ENCODE measurements at places on chromosomes 4 and X. TPM values are rescaled to one million over a fixed set of nuclear protein-coding genes. Genes with fewer than 3 reads are reported as not detected.

FAM156B gene
- 14.3 TPM for polyA plus RNA-seq

ATP2B3 gene
- polyA plus RNA-seq, result 0.48 TPM

CPLX1 gene
- 0.36 TPM for polyA plus RNA-seq

HSFX2 gene
- polyA plus RNA-seq, result 1.4 TPM

RENBP gene
- polyA plus RNA-seq, result 2.4 TPM

SPON2 gene
- 73.5 TPM for polyA plus RNA-seq

PSAPL1 gene
- polyA plus RNA-seq, result not detected

CTAG2 gene
- not detected for polyA plus RNA-seq

SLITRK4 gene
- polyA plus RNA-seq, result 11.2 TPM

SPP1 gene
- 195 TPM for polyA plus RNA-seq

FGF2 gene
- polyA plus RNA-seq, result 7.4 TPM

- no peak for DNase-seq
Observed at GRCh38 chr4:78596111-78596742, 44.7 kb downstream of the ANXA3 start.

DNA sequence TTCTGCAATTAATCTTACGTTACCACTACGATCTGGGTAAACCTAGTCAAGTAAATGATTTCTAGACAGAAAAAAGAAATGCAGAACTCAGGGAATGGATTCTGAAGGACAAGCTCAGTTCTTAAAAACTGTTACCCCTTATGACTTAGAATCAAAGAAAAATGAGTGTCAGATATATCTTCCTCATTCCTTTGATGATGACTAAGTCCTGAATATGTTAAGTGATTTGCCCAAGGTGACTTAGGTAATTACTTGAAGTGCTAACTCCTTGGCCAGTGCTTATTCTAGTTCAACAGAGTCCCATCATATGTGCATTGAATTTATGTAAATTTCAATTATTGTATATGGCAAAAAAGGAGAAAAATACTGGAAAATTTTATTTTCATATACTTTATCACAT is 92.5 kb downstream of the PPEF1 start:
- DNase-seq, result no peak

DNA sequence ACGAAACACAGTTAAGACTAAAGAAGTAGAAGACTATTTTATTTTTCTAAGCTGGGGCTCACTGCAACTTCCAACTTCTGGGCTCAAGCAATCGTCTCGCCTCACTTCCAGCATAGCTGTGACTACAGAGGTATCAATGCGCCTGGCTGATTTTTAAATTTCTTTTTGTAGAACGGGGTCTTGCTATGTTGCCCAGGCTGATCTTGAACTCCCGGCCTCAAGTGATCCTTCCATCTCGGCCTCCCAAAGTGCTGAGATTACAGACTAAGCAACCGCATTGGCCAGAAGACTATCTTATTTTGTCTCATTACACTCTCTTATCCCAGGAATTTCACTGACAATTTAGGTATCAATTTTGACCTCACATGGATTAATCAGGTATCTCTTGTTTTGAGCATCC is 1.2 kb downstream of the LAMTOR3 start:
- DNase-seq, result no peak

DNA sequence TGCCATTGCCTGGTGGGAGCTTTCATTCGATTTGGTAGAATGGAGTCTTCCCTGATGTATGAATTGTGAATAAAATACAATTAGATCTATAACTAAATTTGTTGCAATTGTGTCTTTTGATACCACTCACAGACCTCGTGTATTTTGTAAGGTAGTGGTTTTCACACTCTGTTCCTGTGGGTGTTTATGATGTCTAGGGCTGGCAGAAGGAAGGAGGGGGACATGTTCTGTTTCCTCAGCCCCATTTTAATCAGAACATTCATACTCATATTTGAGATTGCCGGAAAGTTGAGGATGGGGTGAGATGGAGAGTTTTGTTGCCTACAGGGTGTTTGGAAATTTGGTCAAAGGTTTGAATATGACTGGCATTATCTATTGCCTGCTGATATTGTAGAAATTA is 42.9 kb downstream of the PTTG2 start:
- no peak for DNase-seq

- peak; percentile 55 for DNase-seq
Observed at GRCh38 chr4:25663781-25664180, 8.1 kb downstream of the SLC34A2 start.

DNA sequence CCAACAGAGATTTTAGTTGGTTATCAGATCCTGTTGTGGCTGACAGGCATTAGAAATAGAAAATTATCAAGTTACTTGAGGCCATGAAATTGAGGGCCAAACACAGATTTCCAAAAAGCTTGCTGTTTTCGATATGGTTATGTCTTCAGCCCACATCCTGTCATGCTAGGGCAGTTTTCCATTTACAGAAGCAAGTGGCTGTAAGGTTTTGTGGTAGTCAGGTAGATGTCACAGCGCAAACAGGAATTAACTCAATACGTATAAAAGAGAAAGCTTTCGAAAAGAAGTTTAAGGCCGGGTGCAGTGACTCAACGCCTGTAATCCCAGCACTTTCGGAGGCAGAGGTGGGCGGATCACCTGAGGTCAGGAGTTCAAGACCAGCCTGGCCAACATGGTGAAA is 104.6 kb downstream of the DMD start:
- DNase-seq, result no peak

DNA sequence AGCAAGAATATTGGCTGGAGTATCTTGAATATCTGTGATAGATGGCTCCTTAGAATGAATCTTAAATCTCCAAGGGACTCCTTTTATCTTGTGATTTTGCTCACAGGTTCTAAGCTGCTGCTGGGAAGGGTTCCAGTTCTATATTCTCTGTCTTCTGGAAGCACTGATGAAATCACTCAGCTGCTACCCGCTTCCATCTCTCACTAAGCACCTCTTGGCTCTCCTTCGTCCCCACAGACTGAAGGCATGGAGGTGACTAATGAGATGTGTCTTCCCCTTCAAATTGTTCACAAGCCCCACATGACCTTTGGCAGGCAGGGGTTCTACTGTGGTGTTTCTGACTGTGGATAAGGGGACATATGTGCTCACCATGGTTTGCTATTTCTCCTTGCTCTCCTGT is 75.9 kb downstream of the C4orf51 start:
- no peak for DNase-seq

GRCh38 chr4:183318656-183319055 is 1.4 kb downstream of the CLDN22 start:
- DNase-seq, result no peak

- DNase-seq, result no peak
Observed at GRCh38 chr4:14087459-14087858, 459.9 kb upstream of the BOD1L1 start.

DNA sequence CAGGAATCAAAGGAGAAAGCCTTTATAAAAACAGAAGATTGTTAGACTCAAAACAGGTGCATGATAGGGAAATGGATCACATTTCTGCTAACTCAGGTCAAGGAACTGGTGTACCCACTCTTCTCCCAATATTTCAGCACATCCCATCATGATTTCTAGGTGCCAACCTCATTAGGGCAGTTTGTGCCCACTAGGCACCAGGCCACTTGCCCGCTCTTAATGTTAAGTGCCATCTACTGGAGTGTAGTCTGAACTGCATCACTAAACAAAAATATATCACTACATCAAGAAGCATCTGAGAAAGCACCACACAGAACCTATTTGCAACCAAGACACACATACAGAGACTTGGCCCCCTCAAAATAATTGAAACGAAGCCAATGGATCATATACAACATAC is 140.4 kb upstream of the GRID2 start:
- DNase-seq, result no peak

GRCh38 chr4:175988511-175988910 is 77.1 kb upstream of the WDR17 start:
- DNase-seq, result no peak

GRCh38 chr4:150142831-150143230 is 64.6 kb downstream of the DCLK2 start:
- DNase-seq, result no peak

GRCh38 chrX:120365320-120365719 is 3.4 kb downstream of the ATP1B4 start:
- peak; percentile 52 for DNase-seq

DNA sequence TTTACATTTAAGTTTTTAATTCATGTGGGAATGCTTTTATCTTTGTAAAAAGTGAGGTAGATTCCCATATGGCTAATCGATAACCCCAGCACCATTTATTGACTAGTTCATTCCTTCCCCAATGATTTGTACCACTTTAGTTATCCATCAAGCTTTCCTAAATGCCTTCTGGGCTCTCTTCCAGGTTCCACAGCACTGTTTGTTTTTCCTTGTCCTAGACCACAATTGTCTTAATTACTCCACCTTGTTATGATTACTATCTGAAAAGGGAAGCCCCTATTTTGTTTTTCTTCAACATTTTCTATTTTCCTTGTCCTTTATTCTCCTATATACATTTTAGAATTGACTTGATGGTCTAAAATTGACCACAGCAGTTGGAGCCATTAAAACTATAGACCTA is 48.5 kb upstream of the GPRIN3 start:
- no peak for DNase-seq

GRCh38 chr4:158261480-158261879 is 51.2 kb downstream of the TMEM144 start:
- no peak for DNase-seq

- no peak for DNase-seq
Observed at GRCh38 chrX:108028854-108029253, 16.0 kb upstream of the VSIG1 start.

DNA sequence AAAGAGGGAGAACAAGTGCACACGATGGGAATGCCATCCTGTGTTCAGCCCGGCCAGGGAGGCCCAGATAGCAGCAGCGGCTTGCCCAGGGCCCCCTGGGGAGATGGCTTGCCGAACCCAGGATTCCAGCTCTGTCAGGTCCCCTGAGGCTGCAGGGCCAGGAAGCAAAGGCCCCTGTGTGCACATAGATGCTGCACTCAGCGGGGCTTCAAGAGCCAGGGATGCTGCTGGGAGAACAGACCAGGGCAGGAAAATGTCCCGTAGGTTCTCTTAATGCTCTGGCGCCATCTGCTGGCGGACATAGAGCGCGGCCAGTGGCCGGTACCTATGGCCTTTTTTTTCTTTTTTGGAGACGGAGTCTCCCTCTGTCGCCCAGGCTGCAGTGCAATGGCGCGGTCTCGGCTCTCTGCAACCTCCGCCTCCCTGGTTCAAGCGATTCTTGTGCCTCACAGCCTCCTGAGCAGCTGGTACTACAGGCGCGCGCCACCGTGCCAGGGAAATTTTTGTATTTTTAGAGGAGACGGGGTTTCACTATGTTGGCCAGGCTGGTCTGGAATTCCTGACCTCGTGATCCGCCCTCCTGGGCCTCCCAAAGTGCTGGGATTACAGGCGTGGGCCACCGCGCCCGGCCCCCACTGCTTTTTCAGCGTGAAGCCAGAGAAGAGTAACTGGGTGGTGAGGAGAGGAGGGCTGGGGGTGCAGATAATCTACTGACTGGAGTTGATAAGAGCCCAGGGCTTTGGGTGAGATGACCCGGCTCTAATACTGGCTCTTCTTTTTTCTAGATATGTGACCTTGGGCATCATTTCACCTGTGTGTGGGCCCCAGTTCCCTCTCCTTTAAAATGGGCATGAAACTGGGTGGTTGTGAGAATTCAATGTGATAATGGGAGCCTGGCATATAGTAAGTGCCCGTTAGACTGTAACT is 22.5 kb downstream of the MED28 start:
- peak; percentile 72 for DNase-seq

- peak; percentile 41 for DNase-seq
Observed at GRCh38 chrX:24259544-24260240, 54.2 kb downstream of the SUPT20HL2 start.

DNA sequence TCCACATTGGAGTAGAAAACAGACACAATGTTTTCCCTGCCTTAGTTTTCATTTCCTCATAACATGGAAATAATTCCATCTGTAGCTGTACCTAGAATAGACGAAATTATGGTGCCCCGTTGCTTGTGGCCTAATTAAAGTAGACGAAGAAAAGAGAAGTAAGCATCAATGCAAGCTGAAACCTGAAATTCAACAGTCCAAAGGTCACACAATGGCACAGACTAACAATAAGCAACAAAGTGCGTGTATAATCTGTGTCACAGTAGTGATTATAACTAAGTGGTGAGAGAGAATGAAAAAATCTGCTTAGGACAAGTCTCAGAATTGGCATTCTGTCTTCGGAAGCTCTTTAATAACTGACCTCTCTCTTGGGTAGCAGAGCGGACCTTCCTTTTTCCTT is 24.3 kb downstream of the MAGEB17 start:
- no peak for DNase-seq

GRCh38 chr4:47061435-47061834 is 30.1 kb downstream of the GABRB1 start:
- DNase-seq, result no peak

DNA sequence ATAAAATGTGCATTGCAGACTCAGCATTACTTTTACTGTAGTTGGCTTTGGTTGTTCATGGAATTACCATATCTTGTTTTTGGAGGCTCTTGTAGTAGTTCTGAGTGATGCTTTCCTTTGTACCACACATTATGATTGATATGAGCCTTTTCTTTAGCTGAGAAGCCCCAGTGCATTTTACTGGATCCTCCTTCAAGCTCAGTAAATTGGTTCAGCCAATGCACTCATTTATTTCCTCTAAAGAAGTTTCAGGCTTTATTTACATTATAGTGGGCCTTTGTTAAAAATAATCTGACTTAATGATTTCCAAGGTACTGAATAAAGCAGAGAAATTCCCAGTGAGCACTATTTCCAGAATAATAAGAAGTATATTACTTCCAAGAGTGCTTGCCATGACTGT is 21.8 kb downstream of the UPRT start:
- DNase-seq, result no peak

DNA sequence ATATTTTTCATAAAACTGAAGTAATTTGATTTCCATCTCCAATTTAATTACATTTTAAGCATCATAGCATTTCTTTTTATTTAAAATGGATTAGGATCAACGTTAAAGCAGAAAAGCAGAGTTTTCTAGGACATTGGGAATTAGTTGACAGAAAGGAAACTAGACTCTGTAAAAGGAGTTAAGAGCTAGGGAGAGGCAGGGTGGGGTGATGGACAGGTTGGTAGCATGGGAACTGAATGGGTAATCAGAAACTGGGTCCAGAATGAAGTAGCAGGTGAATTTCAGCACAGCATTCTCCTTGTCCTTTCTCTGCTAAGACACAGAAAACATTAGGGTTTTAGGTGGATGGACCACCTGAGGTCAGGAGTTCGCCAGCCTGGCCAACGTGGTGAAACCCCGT is 97.6 kb downstream of the ANAPC4 start:
- no peak for DNase-seq

Measured in muscle of back (tissue), 13 donors.